Amniotic epithelial cell (primary cell): ENCODE measurements at places on chromosomes 2 and 18.
A peak's percentile ranks its signal among the peaks of the same experiment; 100 is the strongest.

- DNase-seq = peak; percentile 51
Measured at GRCh38 chr2:228986961-228987360, 284.1 kb downstream of the PID1 start.

DNA sequence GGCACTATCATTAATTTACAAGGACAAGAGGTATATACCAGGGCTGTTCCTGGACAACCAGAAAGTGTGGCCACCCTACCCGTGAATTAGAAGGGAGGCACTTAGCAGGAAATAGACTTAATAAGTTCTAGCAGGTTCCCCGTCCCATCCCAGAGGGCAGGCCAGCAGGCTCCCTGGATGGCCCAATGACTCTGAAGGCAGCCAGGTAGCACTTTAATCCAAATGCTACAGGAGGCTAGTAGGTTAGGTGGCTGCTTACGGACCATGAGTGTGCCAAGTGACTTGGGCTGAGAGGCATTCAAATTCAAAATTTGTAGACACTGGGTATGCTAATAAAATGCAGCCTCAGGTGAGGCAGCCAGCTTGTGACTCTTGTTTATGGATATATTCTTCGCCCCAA lies 123.9 kb downstream of the UXS1 start:
- DNase-seq = no peak

GRCh38 chr2:23460993-23461392 lies 76.0 kb downstream of the KLHL29 start:
- DNase-seq = no peak

GRCh38 chr2:240182001-240182400 lies 41.5 kb upstream of the OTOS start:
- DNase-seq = no peak

DNA sequence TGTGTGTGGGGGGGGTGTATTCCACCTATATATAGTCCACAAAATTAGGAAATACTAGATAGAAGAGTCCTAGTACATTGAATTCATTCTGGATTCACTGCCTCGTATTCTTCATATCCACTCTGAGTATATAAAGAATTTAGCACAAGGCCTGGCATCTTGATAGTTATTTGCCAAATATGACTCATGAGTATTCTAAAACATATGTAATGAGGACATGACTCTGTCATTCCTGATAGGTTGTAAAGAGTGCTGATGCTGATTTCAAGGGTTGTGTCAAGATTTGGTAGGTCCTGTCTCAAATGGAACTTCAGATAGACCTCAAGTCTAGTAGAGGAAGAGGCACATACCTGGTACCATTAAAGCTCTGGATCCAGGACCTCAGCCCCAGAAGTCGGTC lies 173.4 kb upstream of the BOD1L2 start:
- no peak for DNase-seq

GRCh38 chr2:44894058-44894457 lies 47.4 kb upstream of the SIX3 start:
- no peak for DNase-seq

DNA sequence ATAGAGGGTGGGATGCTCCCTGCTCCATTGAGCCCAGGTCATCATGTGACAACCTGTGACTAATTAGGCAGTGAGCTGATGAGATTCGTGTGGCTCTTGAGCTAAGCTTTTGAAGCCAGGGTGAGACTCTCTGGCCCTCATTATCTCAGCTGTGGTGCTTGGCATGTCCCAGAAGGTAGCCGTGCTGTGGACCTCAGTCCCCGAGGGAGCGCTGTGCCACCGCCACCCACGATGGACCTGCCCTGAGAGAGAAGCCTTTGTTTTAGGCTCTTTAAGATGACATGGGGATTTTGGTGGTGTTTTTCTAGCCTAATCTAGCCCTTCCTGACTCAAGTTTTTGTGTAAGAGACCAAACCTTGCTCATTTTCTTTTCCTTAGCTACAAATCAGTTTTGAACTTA lies 66.4 kb downstream of the NEDD4L start:
- DNase-seq = no peak

DNA sequence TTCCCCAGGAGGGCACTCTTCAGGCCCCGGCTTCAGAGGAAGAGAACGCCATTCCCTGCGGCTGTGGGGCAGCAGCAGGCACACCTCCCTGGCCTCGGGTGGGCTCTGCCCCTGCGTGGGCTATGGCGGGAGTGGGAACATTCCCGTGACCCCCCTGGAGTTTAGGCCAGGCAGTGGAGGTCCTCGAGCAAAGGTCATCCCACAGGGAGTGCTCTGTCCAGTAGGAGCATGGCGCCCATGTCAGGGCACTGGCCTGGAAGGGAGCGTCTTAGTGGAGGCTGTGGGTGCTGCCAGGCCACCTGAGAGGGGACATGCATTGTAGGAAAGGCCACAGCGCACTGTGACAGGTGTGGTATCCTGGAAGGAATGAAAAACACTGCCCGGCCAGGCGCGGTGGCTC lies 9.2 kb upstream of the NFATC1 start:
- DNase-seq = no peak

- DNase-seq = no peak
Measured at GRCh38 chr18:9690418-9691188, 17.5 kb upstream of the RAB31 start.

DNA sequence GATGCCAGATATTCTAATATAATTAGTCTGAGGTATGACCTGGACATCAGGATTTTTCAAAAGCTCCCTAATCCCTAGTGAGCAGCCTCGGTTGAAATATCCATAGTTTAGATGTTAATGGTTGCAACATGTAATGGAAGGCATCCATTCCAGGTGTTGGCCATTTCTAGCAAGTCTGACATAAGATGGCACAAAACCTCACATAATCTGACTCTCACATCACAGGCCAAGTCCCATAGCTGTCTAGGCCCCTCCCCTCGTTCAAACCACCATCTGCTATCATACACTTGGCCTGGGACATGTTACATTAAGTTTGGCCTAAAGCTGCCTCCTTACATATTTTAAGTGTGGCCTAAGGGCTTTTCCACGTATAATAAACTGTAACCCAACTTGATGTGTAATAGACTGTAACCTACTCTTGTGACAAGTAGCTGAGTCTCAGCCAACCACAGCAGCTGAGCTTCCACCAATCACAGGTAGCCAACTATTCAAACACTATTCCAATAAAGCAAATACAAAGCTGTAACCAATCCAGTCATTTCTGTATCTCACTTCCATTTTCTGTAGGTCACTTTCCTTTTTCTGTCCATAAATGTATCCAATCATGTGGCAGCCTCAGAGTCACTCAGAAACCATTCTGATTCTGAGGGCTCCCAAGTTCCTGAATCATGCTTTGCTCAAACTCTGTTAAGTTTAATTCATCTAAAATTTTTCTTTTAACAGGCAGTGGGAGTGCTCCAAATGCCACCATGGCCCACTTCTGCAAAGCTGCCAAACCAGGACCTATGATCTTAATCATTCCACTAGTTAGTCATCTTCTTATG lies 59.4 kb downstream of the ADD2 start:
- DNase-seq = no peak

DNA sequence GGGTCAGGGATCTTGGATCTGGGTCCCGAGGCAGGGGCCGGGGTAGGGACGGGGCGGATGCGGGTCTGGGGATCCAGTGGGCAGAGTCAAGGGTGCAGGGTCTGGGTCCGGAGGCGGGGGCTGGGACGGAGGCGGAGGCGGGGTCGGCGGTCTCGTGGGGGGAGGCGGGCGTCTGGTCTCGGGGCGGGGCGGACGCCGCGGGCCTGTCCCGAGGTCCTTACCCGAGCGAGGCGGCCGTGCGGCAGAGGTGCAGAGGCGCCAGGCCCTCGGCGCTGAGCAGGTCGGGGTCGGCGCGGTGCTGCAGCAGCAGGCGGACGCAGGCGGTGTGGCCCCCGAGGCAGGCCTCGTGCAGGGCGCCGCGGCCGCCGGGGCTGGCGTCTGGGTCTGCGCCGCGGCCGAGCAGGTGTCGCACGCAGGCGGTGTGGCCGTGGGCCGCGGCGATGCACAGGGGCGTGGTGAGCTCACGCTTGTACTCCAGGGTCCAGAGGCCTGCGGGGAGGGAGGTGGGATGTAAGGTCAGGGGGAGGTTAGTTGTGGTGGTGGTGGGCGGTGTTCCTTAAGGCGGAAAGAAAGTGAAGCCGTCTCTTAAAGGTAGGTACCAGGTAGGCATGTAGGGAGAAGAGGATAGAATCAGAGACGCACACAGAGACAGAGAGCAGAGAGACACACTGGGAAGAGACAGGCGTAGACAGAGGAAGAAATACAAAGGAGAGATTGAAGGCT lies 26.6 kb downstream of the ASB18 start:
- no peak for DNase-seq

GRCh38 chr2:127451981-127452380 lies 33.8 kb downstream of the PROC start:
- no peak for DNase-seq

DNA sequence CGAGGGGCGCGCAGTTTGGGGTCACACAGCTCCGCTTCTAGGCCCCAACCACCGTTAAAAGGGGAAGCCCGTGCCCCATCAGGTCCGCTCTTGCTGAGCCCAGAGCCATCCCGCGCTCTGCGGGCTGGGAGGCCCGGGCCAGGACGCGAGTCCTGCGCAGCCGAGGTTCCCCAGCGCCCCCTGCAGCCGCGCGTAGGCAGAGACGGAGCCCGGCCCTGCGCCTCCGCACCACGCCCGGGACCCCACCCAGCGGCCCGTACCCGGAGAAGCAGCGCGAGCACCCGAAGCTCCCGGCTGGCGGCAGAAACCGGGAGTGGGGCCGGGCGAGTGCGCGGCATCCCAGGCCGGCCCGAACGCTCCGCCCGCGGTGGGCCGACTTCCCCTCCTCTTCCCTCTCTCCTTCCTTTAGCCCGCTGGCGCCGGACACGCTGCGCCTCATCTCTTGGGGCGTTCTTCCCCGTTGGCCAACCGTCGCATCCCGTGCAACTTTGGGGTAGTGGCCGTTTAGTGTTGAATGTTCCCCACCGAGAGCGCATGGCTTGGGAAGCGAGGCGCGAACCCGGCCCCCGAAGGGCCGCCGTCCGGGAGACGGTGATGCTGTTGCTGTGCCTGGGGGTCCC lies at the start of gene ITGA4:
TSS of gene ITGA4 (plus strand) at position 266 of the 620 bp plus-strand sequence. CDS start at position 535, 269 bp downstream.
- peak; percentile 59 for DNase-seq

DNA sequence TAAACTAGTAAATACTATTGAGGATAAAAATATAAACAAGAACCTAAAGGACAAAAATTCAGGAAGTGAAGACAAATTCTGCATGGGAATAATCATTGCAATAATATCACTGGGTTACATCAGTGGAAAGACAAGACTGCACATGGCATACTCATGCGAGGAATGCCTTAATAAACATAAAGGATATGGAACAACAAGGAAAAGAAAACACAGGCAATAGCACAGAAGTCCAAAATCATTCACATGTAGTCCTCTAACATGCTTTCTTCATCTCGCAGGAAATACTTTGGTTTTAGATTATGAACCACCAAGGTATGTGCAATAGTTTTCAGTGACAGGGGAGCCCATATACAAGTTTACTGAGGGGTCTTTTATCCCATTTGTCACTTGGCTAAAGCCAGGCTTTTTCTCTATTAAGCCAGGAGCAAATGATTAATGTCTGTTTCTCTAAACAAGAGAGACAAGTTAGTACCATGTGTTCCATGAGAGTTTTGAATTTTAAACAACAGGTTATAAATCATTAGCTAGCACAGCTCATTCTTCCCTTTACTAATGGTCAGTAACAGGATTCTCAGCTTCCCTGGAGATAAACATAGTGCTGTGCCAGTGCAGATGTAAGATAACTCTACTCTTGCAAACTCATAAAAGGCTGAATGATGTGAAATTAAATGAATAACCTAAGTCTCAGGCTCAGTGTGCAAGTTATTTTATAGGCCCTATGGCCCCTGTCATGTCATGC lies 353.6 kb upstream of the FSIP2 start:
- DNase-seq = peak; percentile 82

DNA sequence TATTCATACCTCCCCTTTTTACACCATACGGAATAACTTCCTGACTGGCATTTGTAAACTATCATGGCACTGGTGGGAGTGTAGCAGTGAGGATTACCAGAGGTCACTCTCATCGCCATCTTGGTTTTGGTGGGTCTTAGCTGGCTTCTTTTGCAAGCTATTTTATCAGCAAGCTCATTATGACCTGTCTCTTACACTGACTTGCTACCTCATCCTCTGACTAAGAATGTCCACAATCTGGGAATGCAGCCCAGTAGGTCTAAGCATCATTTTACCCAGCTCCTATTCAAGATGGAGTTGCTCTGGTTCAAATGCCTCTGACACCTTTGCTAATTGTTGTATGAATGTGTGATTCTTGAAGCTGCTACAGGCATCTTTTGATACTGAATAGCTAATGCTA lies 950.8 kb upstream of the SLC39A10 start:
- DNase-seq = no peak

GRCh38 chr2:122670897-122671296 lies 915.4 kb downstream of the TSN start:
- DNase-seq = no peak

- no peak for DNase-seq
Measured at GRCh38 chr2:42980764-42981416, 188.5 kb upstream of the HAAO start.

- no peak for DNase-seq
Measured at GRCh38 chr2:185404578-185404977, 334.0 kb upstream of the FSIP2 start.

GRCh38 chr2:176642074-176642473 lies 372.8 kb downstream of the MTX2 start:
- DNase-seq = peak; percentile 82

DNA sequence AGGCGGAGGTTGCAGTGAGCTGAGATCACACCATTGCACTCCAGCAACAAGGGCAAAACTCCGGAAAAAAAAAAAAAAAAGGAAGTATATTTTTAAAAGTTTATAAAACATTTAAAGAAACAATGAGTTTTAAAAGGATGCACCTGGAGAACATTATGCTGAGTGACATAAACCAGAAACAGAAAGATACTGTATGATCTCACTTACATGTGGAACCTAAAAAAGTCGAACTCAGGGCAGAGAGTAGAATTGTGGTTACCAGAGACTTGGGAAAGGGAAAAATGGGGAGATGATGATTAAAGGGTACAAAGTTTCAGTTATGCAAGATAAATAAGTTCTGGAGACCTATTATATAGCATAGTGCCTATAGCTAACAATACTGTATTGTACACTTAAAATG lies 52.8 kb upstream of the RTN4 start:
- DNase-seq = peak; percentile 64

DNA sequence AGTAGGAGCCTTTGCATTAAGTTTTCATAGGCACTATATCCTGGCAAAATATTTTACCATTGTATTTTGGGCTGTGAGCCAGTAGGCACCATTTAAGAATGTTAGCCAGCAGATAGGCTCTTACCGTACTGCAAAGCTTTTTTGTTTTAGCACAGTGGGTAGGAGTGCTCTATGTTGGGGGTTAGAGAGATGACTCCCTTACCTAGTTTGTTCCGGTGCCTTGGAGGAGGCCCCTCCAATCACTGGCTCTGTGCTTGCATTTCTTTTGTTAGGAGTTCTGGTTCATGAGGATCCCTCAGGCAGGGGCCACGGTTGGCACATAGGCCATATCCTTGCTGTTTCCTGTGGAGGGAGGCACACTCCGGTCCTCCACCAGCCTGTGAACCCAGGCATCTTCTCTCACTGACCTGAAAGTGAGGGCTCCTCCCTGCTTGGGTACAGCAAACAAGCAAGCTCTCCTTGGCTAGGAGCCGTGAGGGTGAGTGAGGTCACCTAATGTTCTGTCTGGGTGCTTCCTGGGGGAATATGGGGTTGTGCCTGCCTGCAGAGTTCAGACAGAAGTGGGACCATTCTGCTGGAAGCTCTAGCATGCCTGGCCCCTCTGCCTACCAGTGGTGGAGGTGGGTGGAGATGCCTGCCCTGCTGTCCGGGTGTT lies 29.8 kb downstream of the LTBP1 start:
- DNase-seq = no peak
